Activated naive CD4-positive, alpha-beta T cell treated with anti-CD3 and anti-CD28 coated beads for 36 hours (primary cell): ENCODE measurements at places on chromosomes 11 and 22.

DNA sequence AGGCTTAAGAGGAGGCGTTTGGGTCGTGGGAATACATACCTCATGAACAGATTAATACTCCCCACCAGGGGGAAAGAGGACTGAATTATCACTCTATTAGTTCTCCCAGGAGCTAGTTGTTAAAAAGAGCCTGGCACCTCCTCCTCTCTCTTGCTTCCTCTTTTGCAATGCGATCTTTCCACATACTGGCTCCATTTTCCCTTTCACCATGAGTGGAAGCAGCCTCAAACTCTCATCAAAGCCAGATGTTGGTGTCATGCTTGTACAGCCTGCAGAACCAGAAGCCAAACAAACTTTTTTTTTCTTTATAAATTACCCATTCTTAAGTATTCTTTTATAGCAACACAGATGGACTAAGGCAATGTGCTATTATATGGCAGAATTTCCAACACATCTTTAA lies 258.5 kb downstream of the FAM76B start:
- no peak for DNase-seq

GRCh38 chr11:68042219-68043028 lies 3.6 kb downstream of the TCIRG1 start:
- DNase-seq = no peak

DNA sequence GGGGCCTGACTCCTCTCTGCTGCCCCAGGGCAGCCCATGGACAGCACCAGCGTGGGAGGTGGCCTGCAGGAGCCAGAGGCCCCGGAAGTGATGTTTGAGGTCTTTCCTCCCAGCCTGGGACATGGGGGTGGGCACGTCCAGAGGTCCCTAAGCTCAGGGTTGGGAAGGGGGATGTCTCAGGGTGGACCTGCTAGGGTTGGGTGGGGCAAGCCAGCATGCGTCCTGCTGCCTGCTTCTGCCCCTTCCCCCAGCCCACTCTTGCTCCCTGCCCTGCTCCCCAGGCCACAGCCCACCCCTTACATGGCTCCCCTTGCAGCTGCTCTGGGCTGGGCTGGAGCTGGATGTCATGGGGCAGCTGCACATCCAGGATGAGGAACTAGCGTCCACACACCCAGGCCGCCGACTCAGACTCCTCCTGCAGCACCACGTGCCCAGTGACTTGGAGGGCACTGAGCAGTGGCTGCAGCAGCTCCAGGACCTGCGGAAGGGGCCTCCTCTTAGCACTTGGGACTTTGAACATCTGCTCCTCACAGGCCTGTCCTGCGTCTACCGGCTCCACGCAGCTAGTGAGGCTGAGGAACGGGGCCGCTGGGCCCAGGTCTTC lies 1.3 kb downstream of the FAM180B start:
- no peak for DNase-seq

DNA sequence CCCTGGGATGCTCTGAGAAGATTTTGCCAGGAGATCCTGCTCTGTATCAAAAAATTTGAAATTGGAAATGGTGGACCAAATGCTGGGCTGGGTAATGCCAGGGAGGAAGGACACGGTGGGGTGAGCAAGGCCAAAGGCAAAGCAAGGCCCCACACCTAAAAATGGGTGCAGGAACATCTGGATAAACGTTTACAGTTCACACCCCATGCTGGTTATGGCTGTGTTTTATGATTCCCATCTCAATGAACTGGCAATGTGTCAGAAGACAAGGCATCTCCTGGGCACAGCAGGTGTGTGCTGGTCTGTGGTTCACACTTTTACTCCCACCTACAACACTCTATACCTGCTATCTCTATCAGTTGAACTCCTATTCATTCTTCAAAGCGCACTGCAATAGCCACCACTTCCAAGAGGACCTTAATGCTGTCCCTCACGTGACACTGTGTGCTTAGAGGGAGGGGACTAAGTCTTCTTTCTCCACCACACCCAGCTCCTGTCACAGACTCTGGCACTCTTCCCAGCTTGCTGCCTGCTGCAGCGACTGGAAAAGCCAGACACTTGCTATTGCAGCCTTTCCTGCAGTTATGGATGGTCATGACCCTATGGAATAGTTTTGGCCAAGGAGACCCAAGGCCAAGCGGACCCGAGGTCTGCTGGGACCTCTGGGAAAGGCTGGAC lies 277.5 kb downstream of the CTTN start:
- DNase-seq = no peak

DNA sequence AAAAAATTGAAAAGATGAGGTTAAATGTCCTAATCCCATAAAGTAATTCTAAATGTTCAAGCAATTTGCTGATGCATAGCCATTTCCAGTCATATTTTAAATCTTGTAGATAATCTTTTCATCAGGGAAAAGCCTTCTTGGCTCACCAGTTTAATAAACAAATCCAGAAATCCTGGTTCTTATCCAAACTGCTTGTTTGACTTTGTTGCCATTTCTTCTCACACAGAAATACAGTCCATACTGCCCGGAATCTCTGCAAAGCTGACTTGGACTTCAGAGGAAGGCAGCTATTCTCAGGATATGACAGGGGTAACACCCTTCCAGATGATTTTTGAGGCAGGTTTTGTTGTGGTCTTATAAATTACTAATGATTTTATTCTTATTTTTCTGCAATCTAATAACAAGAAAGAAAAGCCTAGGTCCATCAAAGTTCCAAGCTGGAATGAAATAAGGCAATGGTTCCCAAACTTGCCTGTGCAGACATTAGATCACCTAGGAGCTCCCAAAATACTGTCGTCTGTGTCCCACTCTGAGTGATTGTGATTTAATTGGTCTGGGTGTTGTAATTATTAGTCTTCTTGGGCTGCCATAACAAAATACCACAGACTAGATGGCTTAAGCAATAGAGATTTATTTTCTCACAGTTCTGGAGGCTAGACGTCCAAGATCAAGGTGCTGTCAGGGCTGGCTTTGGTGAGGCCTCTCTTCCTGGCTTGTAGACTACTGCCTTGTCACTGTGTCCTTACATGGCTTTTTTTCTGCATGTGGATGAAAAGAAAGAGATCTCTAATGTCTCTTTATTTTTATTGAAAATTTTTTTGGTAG lies 55.1 kb upstream of the RCE1 start:
- DNase-seq = no peak

DNA sequence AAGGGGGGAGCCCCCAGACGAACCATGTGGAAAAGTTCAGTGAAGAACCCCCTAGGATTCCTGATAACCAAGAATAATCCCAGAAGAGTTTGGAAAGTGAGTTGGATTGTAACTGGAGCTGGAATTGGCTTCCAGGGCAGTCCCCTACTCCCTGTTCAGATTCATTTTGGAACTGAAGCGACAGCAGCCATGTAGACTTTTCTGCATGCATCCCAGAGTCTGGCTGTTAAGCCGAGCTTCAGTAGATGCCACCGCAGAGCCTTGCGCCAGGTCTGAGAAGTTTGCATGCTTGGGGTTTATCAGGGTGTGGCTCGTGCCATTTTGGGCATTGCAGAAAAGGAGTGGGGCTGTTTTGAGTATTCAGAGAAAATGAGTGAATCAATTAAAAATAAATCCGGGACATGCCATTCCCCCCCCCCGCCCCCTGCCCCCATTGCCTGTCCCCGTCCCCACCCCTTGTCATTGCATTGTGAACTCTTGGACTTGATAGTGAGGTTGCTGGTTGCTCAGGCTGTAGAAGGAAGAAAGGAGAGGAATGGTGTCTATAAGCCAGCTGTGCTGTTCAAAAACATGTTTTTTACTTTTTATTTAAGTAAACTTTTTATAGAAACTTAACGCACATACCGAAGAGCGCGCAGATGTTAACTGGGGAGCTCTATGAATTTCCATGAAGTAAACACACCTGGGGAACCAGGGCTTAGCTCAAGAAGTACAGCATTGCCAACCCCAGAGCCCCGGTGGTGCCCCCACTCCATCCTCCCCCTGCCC lies 71.2 kb downstream of the LDLRAD3 start:
- no peak for DNase-seq

DNA sequence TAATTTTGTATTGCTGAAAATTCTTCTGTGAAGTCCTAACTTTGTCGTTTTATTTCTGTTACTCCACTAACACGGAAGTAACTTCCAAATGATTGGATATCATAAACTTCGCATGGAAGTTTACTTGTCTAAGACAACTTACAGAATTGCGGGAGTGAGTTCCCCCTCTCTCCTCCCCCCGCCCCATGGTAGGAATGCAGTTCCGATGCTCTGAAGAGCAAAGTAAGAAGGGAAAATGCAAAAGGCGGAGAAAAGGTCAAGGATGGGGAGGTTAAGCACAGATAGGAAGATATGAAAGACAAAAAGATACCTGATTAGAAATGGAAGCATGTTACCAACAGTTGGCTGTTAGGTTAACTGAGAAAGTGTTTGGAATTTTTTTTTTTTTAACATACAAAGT lies 1.3 kb downstream of the EIF3M start:
- DNase-seq = no peak

GRCh38 chr11:45665206-45665932 lies at the start of gene CHST1:
Gene CHST1 (minus strand): TSS chr11:45665622. CDS start chr11:45650923, 14,699 bp downstream.
- DNase-seq = no peak

GRCh38 chr11:93773045-93773477 lies 11.0 kb upstream of the MED17 start:
- DNase-seq = no peak

DNA sequence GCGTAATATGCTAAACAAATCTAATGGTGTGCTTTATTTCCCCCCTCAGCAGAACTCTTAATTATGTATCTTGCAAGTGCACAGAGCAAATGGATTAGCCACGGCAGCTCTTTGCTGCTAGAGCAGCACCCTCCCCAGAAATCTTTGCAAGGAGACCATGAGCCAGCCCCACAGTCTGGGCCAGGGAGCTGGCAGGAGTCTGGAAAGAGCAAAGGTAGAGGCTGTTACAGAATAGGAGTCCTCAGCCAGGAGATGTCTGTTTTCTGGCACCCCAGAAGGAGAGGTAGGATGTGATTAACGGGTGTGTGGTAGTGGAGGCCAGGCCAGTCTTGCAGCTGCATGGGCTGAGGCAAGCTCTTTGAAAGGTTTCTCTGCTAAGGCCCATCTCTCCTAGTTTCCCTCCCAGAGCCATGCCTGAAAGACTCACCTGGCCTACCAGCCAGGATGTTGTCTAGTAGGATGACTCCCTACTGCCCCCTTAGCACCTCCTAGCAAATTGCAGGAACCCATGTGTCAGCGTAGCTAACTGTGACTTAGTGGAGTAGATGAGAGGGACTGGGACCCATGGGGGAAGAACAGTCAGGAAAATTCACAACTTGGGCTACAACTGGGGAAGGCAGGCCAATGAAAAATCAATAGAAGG lies 557.2 kb downstream of the BUD13 start:
- DNase-seq = no peak

DNA sequence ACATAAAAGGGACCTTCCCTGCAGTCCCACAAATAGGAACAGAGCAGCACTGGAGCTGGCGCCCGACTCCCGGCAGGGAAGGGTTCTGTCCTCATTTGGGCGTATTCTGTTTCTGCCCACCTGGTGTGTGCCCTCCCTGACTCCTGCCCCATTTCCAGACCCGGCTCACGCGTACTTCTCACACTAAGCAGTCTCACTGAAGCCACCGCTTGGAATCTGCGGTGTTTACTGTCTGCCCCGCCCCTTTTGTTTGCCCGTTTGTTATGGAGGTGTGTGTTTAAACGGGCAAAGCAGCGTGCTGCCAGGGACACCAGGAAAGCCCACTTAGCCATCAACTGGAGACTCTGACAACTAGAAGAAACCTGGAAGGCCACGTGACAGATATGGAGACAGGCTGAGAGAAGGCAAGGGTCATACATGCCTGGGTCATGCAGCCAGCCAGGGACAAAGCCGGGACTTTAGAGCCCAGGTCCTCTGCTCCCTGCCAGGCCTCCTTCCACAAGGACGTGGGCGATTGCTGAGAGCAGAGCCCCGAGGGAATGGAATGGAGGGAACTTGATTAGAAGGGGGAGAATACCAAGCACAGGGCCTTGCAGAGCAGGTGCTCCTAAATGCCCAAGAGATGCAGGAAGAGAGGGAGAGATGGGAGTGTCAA lies 8.7 kb upstream of the EFCAB6 start:
- DNase-seq = no peak

DNA sequence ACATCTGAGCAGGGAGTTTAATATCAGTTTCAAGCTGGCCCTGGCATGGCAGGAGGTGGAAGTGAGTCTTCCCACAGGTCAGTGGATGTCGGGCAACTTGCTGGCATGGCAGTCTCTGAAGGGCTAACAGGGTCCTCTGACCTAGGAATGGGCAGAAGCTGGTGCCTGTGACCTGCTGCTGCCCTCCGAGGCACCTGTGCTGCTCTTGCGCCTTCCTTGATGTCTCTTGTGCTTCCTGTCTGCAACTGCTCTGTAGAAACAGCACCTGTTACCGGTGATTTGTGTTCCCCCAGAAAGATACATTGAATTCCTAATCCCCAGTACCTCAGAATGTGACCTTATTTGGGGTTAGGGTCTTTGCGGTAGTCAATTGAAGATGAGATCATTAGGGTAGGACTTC lies 110.3 kb downstream of the RPS6KA4 start:
- no peak for DNase-seq

GRCh38 chr11:80846442-80846841 lies 1405.6 kb upstream of the TENM4 start:
- no peak for DNase-seq

- DNase-seq = no peak
These were observed 91.1 kb upstream of the CLPB start for GRCh38 chr11:72525466-72525865.

DNA sequence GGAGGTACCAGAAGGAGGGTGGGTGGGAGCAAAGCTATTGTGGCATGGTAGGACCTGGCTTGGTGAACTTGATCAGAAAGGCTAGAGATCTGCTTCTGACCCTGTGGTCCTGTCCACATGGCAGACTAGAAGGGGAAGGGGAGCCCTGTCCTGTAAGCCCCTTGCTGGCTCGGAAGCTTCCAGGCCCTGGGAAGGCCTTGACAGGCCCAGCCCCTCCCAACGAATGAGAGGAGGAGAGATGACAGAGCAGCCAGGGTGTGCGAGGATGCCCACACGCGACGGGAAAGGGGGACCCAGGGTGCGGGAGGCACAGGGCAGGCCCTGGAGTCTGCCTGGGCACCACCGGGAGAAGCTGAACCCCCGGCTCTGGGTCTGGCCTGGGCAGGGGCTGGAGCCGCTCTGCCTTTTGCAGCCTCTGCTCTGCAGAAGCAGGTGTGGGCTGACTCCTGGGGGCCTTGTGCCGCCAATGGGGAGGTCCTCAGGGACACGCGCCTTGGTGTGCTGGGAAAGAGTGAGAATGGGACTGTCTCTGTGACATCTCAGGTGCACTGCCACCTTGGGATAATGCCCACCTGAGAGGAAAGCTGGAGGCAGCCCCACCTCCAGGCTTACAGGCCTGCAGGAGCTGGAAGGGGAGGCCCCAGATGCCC lies 1447.5 kb downstream of the BRD1 start:
- no peak for DNase-seq

DNA sequence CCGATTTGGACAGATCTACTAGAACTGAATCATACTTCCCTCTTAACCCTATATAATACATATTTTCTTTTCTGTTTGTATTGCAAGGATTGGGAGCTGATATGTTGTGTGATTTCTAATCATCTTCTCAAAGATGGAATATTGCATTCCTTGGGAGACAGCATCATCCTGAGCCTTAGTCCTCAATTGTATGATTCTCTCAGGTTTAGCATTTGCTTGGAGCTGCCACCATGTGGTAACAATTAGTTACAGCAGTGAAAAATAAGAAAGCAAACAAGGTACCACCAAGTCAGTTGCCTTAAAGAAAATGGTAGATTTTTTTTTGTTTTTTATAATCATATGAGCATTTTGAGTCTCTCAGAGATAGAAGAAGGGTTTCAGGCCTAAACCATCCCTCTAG lies 11.9 kb downstream of the SNX19 start:
- no peak for DNase-seq
